Stimulated activated CD8-positive, alpha-beta memory T cell treated with anti-CD3 and anti-CD28 coated beads, Interleukin-2, amount 100 ng/mL, for 1 hour (primary cell): ENCODE measurements at places on chromosomes 5 and 9.

GRCh38 chr5:144698484-144698883, 527.8 kb downstream of the KCTD16 start:
- no peak for DNase-seq

DNA sequence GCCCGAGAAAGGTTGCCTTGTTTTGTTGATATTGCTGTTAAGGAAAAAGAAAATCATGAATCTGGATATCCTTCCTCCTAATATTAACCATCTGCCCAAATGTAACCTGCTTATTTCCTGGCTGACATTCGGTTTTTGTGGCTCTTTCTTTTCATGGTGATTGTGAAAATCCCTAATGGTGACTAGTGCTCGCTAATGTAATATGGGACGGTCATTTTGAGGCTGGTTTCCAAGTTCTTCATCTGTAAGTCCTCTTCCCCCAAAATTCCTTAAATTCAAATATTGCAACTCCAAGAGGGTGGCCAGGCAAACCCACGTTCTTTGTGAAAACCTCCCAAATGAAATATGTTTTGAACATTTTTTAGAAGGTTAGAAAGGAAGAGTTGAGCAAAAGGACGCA, 63.1 kb upstream of the MAMDC2 start:
- no peak for DNase-seq

DNA sequence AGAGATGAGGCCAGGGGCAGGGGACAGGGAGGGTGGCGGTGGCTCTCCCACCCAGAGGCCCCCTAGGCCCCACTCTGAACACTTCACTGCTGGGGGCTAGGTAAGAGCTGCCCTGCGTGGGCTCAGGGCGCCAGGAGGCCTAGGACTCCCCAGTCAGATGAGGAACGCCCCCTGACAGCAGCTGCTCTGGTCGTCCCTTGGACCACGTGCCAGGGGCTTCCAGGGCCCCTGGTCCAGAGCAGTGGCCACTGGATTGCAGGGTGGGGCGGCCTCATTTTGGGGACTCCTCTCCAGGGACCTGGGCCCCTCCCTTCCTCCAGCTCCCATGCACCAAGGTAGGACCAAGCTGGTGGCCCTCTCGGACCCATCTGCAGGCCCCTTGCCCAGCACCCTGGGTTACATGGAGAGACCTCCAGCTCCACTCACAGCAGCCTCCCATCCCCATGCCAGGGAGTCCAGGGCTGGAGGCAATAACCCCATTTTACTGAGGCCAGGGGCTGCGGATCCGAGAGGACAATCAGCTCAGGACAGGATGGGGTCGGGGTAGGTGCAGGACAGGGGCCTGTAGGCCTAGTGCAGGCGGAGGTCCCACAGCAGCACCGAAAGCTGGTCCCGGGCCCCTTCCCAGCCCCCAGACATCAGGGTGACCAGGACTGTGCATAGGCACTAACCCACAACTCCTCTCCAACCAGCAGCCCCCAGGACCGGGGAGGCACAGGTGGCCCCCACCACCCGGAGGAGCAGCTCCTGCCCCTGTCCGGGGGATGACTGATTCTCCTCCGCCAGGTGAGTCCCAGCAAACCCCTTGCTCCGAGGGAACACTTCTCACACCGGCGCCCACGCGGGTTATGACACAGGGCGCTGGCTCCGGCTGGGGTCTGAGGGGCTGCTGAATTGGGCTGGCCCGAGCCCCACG, 1.5 kb downstream of the EGFL7 start:
- no peak for DNase-seq

- DNase-seq: no peak
These were observed 380.3 kb downstream of the GADD45G start for GRCh38 chr9:89985068-89985467.
